GM23338 (cell line): ENCODE measurements at places on chromosomes 3 and 15. TPM values are rescaled to one million over a fixed set of nuclear protein-coding genes. Genes with fewer than 3 reads are reported as not detected.

GRCh38 chr3:54020436-54020835 lies 101.9 kb upstream of the CACNA2D3 start:
- no peaks in the 10 kb centered on the region for H3K36me3 ChIP-seq
- no peaks in the 10 kb centered on the region for H3K27me3 ChIP-seq
- H3K27ac ChIP-seq, result no peak overlapping the region
- H3K4me3 ChIP-seq, result no peak overlapping the region
- no peaks in the 10 kb centered on the region for H3K4me1 ChIP-seq
- DNase-seq, result no peak

DNA sequence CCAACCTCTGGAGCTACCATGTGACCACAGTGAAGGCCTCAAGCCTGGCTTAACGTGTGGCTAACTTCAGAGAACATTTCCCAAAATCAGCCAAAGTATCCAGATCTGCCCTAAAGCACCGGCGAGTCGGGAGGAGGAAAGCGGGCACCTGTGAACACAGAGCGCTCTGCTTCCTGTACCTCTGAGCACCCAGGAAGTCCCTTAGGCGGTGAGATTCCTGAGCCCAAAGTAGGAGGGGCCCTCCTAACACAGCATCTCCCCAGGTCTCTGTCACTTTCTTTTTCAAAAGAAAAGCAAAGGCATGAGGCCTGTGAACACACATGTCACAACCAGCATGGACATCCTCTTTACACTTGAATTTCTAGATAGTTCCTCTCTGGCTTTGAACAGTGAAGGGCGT lies 944 bp upstream of the EIF4E3 start:
- DNase-seq, result no peak
- peaks cover 31% of the 10 kb centered on the region for H3K27me3 ChIP-seq
- H3K36me3 ChIP-seq, result no peaks in the 10 kb centered on the region
- H3K4me3 ChIP-seq, result peak overlapping the region; percentile 57

DNA sequence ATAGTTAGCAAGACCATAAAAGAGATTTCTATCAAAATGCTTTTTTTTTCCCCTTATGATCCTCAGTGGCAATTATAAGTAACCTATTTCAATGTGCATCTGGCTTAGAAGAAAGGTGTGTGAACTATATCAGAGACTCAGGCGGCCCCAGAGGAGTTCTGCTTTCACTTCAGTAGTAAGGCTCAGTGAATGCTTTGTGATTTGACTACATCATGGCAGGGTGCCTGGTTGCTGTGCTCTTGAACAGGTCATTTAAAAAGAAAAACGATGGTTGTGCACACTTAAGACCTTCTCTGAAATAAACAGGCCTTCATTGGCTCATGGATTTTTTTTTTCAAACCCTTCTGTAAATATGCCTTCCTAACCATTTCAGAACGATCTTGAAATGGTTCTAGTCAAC lies 400.4 kb upstream of the RARB start:
- H3K4me1 ChIP-seq, result no peaks in the 10 kb centered on the region
- H3K36me3 ChIP-seq, result no peaks in the 10 kb centered on the region
- DNase-seq, result no peak

DNA sequence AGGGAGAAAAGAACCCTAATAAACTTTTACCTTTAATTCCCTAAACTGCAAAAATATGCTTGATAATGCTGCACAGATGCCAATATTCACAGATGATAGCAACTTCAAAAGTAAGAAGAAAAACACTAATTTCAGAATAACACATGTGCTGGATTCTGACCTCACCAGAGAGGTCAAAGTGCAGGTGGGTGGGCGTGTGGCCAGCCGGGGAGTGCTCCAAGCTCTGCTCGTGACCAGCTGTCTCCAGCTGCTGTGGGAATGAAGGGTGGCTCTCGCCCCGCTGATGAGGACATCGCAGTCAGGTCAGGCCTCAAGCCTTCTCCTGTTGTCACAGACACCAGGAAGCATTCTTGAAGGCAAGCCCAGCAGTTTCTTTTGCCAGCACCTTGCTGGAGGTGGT lies 57.1 kb downstream of the ADAMTS17 start:
- DNase-seq, result no peak
- no peaks in the 10 kb centered on the region for H3K36me3 ChIP-seq
- H3K27ac ChIP-seq, result no peak overlapping the region
- H3K27me3 ChIP-seq, result no peaks in the 10 kb centered on the region
- H3K4me3 ChIP-seq, result no peak overlapping the region

- DNase-seq, result no peak
- no peaks in the 10 kb centered on the region for H3K36me3 ChIP-seq
- H3K27ac ChIP-seq, result no peak overlapping the region
- H3K4me1 ChIP-seq, result no peaks in the 10 kb centered on the region
- H3K4me3 ChIP-seq, result no peak overlapping the region
Measured at GRCh38 chr15:99110581-99111320, 5.9 kb downstream of the SYNM start.

DNA sequence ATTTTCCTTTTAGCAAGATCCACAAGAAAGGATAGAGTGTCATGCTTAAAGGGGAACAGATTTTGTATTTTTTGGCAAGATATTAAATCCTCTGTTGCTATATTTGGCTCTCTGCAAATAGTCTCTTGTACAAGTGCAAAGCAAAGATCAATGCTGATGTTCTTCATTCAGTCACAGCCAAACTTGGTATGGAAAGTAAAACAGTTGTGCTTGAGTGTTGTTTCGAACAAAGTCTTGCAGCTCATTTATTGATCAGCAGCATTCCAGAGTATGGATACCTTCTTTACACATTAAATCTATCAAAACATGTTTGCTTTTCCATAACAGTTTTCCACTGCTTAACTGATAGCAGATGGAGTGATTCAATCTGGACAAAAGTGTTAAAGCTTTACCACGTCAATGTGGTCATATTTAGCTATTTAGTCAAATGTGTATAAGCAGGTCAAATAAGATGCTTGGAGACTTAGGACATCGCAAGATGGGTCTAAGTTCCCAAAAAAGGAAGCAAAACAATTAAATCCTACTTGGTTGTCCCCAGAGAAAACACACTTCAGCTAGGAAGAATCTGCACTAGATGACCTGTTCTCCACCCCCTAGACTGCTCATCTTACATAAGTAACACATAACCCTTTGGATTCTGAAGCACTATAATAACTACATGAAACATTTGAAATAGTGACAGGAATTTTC lies 52.4 kb downstream of the VGLL3 start:
- no peaks in the 10 kb centered on the region for H3K4me1 ChIP-seq
- DNase-seq, result no peak
- no peaks in the 10 kb centered on the region for H3K27me3 ChIP-seq
- H3K27ac ChIP-seq, result no peak overlapping the region
- H3K4me3 ChIP-seq, result no peak overlapping the region

DNA sequence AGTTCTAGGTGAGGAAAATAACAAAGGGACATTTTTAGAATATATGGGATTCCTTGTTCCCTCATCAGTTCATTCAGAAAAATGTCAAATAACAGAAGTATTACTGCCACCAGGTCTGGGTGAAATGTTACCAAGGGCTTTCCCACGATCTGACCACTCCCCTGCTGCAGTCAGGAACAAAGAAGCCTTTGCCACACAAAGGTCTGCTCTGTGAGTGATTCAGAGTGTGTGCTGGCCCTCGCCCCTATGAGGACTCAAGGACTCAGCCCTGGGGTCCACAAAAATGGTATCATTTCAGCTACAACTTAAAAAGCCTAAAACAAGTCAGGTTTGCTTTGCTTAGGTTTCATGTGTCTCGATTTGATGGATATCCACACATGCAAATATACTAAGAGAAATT lies 5.0 kb downstream of the MKRN3 start:
- H3K36me3 ChIP-seq, result no peaks in the 10 kb centered on the region
- no peaks in the 10 kb centered on the region for H3K27me3 ChIP-seq
- DNase-seq, result peak; percentile 25
- H3K27ac ChIP-seq, result no peak overlapping the region
- no peak overlapping the region for H3K4me3 ChIP-seq

- H3K27me3 ChIP-seq, result no peaks in the 10 kb centered on the region
- H3K4me3 ChIP-seq, result no peak overlapping the region
- no peak for DNase-seq
- H3K27ac ChIP-seq, result no peak overlapping the region
- no peaks in the 10 kb centered on the region for H3K36me3 ChIP-seq
Measured at GRCh38 chr3:159818997-159819500, 169.6 kb upstream of the IL12A start.

DNA sequence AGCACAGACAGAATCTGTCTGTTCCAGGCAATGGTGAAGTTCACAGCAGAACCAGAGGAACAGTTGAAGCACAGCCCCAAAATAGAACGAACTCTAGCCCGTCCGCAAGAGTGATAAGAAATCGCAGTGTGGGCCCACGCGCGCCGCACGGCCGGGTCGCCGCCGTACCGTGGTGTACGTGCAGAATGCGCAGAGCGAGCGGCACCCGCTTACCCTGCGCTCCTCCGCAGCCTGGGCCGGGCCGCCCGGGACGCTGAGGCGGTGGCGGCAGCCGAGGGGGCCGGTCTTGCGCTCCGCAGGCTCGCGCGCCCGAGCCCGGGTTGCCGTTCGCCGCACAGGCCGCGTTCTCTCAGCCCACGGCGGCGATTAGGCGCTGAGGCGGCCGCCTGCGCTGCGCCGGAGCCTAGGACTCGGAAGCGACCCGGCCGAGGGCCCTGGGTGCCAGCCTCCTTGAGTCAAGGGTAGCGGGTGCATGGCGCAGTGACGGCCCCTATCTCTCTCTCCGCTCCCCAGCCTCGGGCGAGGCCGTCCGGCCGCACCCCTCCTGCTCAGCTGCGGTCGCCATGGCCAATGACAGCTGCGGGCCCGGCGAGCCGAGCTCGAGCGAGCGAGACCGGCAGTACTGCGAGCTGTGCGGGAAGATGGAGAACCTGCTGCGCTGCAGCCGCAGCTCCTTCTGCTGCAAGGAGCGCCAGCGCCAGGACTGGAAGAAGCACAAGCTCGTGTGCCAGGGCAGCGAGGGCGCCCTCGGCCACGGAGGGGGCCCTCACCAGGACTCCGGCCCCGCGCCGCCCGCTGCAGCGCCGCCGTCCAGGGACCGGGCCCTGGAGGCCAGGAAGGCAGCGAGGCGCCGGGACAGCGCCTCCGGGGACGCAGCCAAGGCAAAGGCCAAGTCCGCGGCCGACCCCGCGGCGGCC lies 20.5 kb downstream of the WDR73 start:
- no peak overlapping the region for H3K27ac ChIP-seq
- no peaks in the 10 kb centered on the region; the same call in 1 of the 2 replicates for H3K36me3 ChIP-seq
- peak; percentile 76 for DNase-seq
- peaks cover 23% of the 10 kb centered on the region for H3K27me3 ChIP-seq
- H3K4me1 ChIP-seq, result peaks cover 42% of the 10 kb centered on the region
- peak overlapping the region; percentile 61 for H3K4me3 ChIP-seq

- H3K27ac ChIP-seq, result no peak overlapping the region
- H3K36me3 ChIP-seq, result no peaks in the 10 kb centered on the region
- peaks cover 59% of the 10 kb centered on the region for H3K27me3 ChIP-seq
- H3K4me1 ChIP-seq, result peaks cover 9% of the 10 kb centered on the region
- peak overlapping the region; percentile 84 for H3K4me3 ChIP-seq
Measured at GRCh38 chr15:62060896-62061280, 641 bp upstream of the VPS13C start.

GRCh38 chr3:175521406-175521805 lies 662.3 kb downstream of the NAALADL2 start:
- DNase-seq, result no peak
- no peaks in the 10 kb centered on the region for H3K27me3 ChIP-seq
- H3K4me3 ChIP-seq, result no peak overlapping the region

DNA sequence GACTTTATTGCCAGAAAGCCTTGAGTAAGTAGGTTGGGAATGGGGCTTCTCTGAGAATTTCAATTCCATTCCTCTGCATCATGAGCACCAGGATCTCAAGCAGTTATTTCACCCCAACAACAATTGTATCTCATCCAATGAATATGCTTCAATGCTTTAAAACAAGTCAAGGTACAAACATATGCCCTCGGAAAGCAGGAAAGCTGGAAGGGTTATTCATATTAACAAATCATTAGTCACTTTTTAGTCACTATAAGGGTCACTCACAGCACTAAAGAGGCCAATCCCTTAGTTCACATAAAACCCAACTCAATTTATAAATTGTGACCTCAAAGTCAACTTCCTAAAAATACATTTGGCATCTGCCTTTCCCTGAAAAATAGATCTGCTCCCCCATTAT lies 16.2 kb downstream of the MB21D2 start:
- H3K27ac ChIP-seq, result no peak overlapping the region
- peaks cover 8% of the 10 kb centered on the region; the same call in 1 of the 2 replicates for H3K36me3 ChIP-seq
- peaks cover 42% of the 10 kb centered on the region for H3K4me1 ChIP-seq
- no peaks in the 10 kb centered on the region for H3K27me3 ChIP-seq
- no peak overlapping the region for H3K4me3 ChIP-seq

- no peak for DNase-seq
- H3K27ac ChIP-seq, result no peak overlapping the region
- H3K4me1 ChIP-seq, result no peaks in the 10 kb centered on the region
- H3K27me3 ChIP-seq, result no peaks in the 10 kb centered on the region
- no peak overlapping the region for H3K4me3 ChIP-seq
Measured at GRCh38 chr15:27686369-27686768, 412.7 kb downstream of the OCA2 start.

GRCh38 chr3:61420136-61420759 lies 141.1 kb upstream of the PTPRG start:
- DNase-seq, result no peak
- H3K36me3 ChIP-seq, result no peaks in the 10 kb centered on the region
- no peak overlapping the region for H3K27ac ChIP-seq
- H3K4me1 ChIP-seq, result no peaks in the 10 kb centered on the region

DNA sequence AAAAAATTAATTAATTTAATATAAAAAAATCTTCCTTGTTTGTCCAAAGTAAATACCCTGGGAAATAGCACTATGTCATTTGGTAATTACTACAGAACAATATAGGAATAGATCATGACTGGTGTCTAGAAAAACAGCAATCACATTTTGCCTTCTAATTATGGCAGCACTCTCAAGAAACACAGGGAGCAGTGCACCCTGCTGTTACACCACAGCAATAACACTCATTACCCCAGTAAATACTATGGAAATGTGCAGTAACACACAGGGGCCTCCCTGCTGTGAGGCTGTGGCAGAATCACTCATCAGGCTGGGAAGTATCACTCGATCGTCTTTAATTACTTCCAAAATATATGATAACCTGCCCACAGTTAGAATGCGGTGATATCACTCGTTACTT lies 646.0 kb downstream of the TUSC7 start:
- H3K27me3 ChIP-seq, result no peaks in the 10 kb centered on the region
- no peaks in the 10 kb centered on the region for H3K36me3 ChIP-seq
- peaks cover 10% of the 10 kb centered on the region for H3K4me1 ChIP-seq
- H3K27ac ChIP-seq, result no peak overlapping the region

- H3K4me3 ChIP-seq, result no peak overlapping the region
- no peak overlapping the region for H3K27ac ChIP-seq
- H3K36me3 ChIP-seq, result no peaks in the 10 kb centered on the region
Measured at GRCh38 chr15:66169625-66170024, 83.9 kb downstream of the MEGF11 start.

Gene ADIPOQ
- not detected in 2 replicates for polyA plus RNA-seq

Gene TGM5
- not detected in 2 replicates for polyA plus RNA-seq

Gene STAC
- 4.7 and 5.6 TPM in 2 replicates for polyA plus RNA-seq

Gene SPINK8
- polyA plus RNA-seq, result not detected in 2 replicates

Gene P2RY1
- polyA plus RNA-seq, result 12.5 and 15.2 TPM in 2 replicates

Gene PTPRG
- 18.4 and 24.4 TPM in 2 replicates for polyA plus RNA-seq

Gene GANC
- 7.4 and 8.3 TPM in 2 replicates for polyA plus RNA-seq

Gene RYR3
- polyA plus RNA-seq, result 1.1 and 1.5 TPM in 2 replicates

Gene CAPN7
- polyA plus RNA-seq, result 9.9 and 10.5 TPM in 2 replicates

Gene CCR5
- not detected in 2 replicates for polyA plus RNA-seq

Gene SORD
- polyA plus RNA-seq, result 11.3 and 12.5 TPM in 2 replicates

Gene SQOR
- polyA plus RNA-seq, result 0.23 and 0.43 TPM in 2 replicates

Gene MAP1A
- polyA plus RNA-seq, result 0.81 and 0.85 TPM in 2 replicates

Gene DNAH1
- polyA plus RNA-seq, result 0.17 and 0.81 TPM in 2 replicates

Gene NLGN1
- polyA plus RNA-seq, result 4.4 and 6.5 TPM in 2 replicates

Gene COLQ
- polyA plus RNA-seq, result 0.71 and 0.78 TPM in 2 replicates

Gene SLC28A1
- polyA plus RNA-seq, result not detected in 2 replicates

Gene DPPA2
- 18.9 and 21.5 TPM in 2 replicates for polyA plus RNA-seq

Gene EOMES
- polyA plus RNA-seq, result 0.10 TPM in 2 replicates

Gene TYRO3
- polyA plus RNA-seq, result 32.1 and 32.6 TPM in 2 replicates
